ENCODE measurements at places on chromosomes 13 and 19.

DNA sequence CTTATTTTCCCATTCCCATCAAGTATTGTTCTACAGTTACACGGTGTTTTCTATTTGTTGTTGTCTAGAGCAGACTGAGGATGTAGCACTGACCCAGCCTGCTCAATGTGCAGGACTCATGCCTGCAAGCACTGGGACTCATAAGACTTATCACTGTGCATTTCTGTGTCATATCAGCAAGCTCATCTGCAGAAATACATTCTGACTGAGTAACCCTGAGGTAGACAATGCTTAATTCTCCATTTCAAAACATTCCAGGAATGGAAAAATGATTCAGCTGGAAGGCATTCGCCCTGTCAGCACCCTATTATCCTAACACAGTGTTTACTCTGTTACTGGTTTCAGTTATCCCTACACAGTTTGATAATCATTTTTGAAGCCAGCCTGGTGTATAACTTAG, 2506.4 kb downstream of the PCDH9 start:
- no peak for DNase-seq

GRCh38 chr13:51405176-51405575, 47.7 kb downstream of the INTS6 start:
- DNase-seq = no peak

DNA sequence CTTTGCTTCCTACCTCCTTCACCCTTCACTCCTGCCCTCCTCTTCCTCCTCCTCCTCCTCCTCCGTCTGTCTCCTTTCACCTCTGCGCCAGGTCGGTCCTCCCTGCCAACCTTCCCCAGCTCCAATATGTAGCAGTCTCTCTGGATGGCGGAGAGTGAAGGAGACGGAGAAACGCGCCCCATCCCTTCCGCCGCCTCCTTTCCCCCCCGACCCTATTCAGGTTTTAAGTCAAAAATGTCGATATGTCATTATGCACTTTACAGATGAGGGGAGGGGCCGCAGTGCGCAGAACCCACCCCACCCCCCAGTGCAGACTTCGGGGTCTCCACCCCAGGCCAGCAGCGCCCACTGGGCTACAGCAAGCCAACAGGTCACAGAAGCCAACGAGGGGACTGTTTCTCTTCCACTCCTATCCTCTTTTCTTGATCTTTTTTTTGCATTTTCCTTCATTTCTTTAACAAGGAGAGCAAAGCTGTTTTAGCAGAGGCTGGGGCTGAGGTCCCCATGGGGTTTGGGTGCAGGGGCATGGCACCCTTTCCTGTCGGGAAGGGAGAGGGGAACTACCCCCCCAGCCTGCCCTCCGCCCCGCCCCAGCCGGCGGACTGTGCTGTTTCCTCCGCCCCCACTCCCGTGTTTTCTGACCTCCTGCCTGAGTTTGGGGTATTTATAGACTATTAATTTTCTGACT, 9.2 kb downstream of the MIDN start:
- DNase-seq = no peak

- no peak for DNase-seq
Observed at GRCh38 chr19:38922482-38922881, 8.1 kb downstream of the SARS2 start.

- DNase-seq = no peak
Observed at GRCh38 chr19:29372461-29372860, 153.3 kb upstream of the VSTM2B start.

DNA sequence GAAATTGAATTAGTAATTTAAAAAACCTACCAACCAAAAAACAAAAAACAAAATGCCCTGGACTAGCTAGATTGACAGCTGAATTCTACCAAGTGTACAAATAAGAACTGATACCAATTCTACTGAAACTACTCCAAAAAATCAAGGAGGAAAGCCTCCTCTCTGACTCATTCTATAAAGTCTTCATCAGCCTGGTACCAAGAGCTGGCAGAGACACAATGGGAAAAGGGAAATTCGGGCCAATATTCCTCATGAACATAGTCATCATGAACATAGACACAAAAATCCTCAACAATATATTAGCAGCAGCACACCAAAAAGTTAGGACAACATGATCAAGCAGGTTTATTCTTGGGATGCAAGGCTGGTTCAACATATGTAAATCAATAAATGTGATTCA, 2667.7 kb upstream of the PCDH20 start:
- DNase-seq = no peak

DNA sequence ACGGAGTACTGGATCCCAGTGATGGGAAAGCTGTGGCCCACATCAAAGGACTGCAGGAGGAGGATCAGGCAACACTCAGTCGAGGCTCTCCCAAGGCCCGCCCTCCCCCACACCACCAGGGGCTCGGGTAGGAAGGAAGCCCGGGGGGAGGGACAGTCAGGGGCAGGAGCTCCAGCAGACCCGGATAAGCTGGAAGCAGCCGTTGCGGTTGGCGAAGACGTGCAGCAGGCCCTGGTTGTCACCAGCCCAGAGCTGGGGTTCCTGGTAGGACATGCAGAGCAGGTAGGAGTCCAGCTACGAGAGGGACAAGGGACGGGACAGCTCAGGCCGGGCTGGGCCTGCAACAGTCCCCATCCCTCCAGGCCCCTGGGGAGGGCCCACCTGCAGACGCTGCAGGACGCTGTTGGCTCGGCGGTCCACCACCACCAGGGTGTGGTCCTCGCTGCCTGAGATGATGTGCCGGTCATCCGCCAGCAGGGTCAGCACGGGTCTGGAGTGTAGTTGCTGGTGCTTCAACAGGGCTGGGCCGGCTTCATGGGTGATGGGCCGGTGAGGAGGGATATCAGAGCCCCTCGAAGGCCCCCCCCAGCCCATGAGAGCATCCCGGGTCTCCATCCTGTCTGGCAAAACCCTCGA, 1.9 kb downstream of the GNG14 start:
- DNase-seq = no peak

GRCh38 chr19:58473775-58474174, 2.4 kb upstream of the ZNF446 start:
- no peak for DNase-seq

DNA sequence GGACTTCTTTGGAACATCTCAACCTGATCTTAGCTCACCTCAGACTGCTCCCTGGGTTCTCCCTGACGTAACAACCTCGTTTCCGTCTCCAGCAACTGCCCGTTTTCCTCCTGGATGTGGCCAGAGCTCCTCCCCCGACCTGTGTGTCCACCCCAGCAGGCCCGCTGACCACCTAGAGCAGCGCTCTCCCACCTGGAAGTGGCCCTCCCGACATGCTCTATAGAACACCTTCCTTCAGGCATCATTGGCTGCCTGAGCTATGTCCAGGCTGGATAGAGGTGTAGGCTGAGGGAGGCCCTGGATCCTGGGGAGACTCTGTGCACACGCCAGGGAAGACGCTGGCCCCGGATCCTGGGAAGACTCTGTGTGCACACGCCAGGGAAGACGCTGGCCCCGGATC, 81.3 kb downstream of the TEX29 start:
- no peak for DNase-seq

- no peak for DNase-seq
Observed at GRCh38 chr19:38640368-38640767, 7.1 kb upstream of the ACTN4 start.

GRCh38 chr19:35055715-35056179, 14.2 kb downstream of the HPN start:
- DNase-seq = no peak

GRCh38 chr13:80441968-80442367, 101.0 kb upstream of the SPRY2 start:
- DNase-seq = no peak

- no peak for DNase-seq
Observed at GRCh38 chr19:14402332-14403144, 16.6 kb downstream of the DDX39A start.

DNA sequence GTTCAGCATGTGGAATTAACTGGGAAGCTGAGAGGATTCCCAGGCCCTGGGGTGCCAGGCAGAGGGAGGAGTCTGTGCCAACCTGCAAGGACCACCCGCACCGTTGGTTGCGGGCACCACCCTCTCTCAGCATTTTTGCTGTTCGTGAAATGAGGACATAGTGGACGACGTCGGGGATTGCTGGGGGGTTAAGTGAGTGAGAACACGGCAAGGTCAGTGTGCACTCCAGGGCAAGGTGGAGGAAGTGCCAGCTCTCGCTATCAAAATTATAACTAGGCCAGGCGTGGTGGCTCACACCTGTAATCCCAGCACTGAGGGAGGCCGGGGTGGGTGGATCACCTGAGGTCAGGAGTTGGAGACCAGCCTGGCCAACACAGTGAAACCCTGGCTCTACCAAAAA, 2.2 kb downstream of the FXYD3 start:
- no peak for DNase-seq

- DNase-seq = no peak
Observed at GRCh38 chr19:49847731-49848696, 2.9 kb upstream of the PTOV1 start.

DNA sequence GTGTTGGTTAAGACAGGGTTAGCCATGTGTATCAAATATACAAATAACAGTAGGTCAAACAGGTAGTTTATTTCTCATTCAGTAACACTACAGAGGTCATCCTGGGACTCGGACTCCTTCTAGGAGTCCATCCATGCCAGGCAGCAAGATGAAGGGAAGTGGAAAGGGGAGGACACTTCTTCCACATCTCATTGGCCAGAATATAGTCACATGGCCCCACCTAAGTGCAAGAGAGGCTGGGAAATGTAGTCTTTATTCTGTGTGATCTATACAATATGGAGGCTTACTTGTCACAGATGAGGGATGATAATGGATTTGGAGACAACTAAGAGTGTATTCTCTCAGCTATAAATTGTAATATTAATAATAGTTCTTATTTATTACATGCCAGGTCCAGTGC, 31.1 kb downstream of the RDH8 start:
- DNase-seq = no peak

DNA sequence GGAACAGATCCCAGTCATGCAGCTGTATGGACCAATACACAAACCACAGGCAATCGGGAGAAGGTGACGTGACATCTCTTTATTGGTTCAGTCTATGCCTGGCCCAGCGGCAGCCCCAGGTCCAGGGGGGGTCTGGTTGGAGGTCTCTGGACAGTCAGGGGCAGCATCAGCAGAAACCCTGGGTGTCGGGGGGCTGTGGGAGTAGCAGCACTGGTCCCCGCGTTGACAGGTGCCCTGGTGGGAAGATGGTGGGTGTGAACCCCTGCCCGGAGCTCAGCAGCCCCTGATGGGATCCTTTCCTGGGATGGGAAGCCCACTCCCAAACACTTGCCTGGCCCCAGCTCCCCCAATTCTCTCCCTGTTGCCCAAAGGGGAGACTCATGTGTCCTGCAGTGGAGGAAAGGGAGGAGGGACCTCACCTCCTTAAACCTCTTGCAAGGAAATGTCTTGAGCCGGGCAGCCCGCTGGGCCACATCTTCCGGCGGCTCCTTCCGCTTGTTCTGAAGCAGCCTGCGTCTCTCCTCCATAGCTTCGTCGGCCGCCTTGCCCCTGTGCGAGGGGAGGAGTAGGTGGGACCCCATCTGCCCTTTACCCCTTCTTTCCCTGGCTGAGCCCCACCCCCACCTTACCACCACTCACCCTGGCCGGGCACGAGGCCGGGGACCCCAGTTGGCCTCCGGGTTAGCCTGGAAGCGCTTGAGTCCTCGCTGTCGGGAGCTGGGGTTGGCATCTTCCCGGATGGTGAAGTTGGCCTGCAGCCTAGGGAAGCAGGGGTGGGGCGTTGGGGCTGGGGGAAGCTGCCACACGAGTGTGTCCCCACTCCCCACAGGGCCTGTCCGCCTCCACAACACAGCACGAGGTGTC, 2.4 kb upstream of the LYL1 start:
- no peak for DNase-seq
